Motor neuron (in vitro differentiated cells): ENCODE measurements at places on chromosomes 7 and 10.

DNA sequence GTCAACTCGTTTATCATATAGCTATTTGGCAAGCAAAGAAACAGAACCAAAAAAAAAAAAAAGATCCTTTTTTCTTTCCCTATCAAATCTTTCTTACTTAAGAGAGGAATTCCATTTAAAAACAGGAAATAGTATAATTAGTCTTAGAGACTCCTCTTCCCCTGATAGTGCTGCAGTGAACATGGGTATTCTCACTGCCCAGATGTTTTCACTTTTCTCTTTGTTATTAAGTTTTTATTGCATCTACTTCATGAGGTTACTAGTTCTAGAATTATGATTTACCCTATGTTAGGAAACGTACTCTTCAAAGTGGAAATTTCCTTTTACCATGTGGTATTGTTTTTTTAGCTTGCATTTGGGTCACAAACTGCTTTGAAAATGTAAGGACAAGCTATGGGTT is 8.5 kb downstream of the CASP2 start:
- no peak for ATAC-seq

- no peak for ATAC-seq
Measured at GRCh38 chr10:72697716-72698115, 5.8 kb downstream of the MCU start.

GRCh38 chr10:125684581-125684980 is 1.6 kb upstream of the TEX36 start:
- ATAC-seq = no peak

DNA sequence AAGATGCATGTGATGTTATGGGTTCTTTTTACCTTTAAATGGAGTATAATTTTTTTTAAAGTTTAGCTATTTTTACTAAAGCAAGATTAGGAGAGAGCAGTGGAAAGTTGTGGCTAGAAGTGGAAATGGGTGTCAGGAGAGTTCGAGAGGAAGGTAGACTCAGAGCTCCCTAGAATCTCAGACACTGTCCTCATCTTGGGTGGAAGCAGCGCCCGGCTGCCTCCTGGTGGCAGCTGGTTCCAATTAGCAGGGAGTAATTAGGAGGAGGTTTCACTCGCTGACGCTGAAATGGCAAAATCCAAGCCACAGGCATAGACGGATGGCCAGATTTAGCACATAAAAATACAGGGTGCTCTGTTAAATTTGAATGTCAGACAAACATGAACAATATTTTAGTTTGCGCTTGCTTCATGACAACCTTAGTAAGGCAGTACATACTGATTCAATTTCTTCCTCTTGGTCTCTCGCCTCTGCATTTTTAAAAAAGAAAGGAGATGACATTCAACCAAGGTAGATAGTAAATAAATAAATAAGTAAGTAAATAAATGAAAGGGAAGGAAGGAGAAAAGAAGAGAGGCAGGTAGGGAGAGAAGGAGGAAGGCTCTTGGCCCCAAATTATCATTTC is 58.5 kb downstream of the LGI1 start:
- peak; percentile 91 for ATAC-seq

DNA sequence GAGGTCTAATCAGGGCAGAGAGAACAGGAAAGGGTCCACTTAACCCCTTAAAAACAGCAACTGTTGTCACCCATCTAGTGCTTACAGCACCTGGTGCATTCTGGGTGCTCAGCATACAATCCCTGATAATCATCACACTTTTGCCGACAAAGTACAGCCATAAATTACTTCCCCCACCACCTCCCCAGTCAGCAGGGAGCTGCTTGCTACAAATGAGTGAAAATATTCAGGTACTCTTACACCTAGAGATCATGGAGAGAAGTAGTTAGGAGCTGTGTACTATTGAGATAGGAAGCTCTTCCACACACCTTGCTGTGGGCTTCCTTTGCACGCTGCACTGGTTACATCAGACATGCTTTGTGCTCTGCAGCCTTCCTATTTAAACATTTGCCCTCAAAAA is 723.5 kb upstream of the GALNT17 start:
- no peak for ATAC-seq

DNA sequence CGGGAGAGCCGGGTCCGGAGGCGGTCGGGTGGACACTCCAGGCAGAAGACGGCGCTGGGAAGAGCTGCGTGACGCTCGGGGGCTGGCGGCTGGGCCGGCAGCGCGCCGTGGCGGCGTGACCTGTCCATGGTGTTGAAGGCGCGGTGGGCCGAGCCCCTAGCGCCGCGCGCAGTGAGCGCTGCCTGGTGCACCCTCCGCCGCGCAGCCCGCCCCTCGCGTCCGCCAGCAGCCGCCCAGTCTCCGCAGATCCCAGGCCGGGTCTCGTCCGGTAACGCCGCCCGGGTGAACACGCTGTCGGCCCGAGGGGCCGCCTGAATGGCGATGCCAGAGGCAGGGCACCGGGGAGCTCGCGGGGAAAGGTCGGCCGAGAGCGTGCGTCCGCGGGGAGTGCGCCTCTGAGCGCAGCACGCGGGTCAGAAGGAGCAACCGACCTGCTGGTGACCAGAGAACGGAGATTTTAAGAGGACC is 657 bp upstream of the TMEM178B start:
- peak; percentile 64 for ATAC-seq

GRCh38 chr7:5597772-5598171 is 174.1 kb upstream of the TNRC18 start:
- no peak for ATAC-seq

DNA sequence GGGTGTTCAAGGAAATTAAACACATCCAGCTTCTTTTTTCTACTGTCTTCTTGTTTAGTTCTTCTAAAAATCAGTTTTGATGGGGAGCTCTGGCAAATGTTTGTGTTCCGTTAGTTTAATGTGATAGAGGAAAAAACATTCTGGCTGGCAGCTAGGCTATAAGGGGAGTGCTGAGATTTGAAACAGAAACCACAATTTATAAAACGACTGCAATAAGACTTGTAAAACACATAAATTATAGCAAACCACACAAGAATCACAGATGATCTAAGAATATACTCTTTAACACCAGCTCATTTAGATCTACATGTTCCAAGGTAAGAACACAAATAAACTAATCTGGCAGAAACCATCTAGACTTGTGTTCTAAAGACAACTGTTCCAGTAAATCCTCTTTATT is 425.5 kb downstream of the CNTNAP2 start:
- no peak for ATAC-seq

DNA sequence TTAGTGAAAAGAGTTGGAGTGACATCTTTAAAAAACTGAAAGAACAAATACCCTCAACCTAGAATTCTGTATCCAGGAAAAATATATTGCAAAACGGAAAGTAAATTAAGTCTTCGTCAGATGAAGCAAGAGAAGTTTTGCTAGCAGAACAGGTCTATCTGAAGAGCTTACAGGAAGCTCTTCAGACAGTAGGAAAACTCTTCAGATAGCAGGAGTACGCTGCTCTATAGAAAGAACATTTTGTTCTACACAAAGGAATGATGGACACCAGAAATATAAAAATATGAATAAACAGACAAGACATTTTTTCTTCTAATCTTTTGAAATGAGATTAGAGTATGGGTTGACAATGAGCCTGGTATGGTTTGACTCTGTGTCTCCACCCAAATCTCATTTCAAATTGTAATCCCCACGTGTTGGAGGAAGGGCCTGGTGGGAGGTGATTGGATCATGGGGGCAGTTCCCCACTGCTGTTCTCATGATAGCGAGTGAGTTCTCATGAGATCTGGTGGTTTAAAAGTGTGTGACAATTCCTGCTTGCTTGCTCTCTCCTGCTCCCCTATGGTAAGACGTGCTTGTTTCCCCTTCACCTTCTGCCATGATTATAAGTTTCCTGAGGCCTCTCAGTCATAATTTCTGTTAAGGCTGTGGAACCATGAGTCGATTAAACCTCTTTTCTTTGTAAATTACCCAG is 567.3 kb downstream of the AUTS2 start:
- ATAC-seq = no peak

DNA sequence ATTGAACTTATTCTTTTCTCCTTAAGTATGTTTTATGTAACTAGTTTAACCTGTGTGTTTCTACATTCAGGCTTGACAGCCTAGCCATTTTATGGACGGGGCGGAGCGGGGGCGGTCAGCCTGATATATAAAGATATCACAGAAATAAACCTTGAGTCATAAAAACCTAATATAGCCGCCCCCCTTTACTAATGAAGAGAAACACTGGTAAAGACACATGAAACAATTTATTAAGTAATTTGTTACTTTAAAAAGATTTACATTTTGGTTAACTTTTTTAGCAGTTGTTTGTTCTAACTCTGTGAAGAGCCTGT is 84.0 kb downstream of the MAPK8 start:
- ATAC-seq = no peak

GRCh38 chr7:100469227-100470044 is 5.4 kb upstream of the SPACDR start:
- peak; percentile 88 for ATAC-seq
